ENCODE measurements at places on chromosomes 4 and X. TPM values are rescaled to one million over a fixed set of nuclear protein-coding genes. Genes with fewer than 3 reads are reported as not detected.

The SLC6A14 gene
- total RNA-seq: 0.18 TPM

The IGFBP7 gene
- 92.1 TPM for total RNA-seq

The DCLK2 gene
- 12.4 TPM for total RNA-seq

- no peaks in the 10 kb centered on the region for H3K36me3 ChIP-seq
- no peak overlapping the region for H3K27ac ChIP-seq
- H3K4me3 ChIP-seq: no peak overlapping the region
- no peaks in the 10 kb centered on the region for H3K4me1 ChIP-seq
- DNase-seq: no peak
Observed at GRCh38 chr4:152359208-152360044, 176.5 kb downstream of the FBXW7 start.

The MPC1L gene
- total RNA-seq: not detected
